ENCODE measurements at places on chromosomes 12 and 14. TPM values are rescaled to one million over a fixed set of nuclear protein-coding genes. Genes with fewer than 3 reads are reported as not detected.
A peak's percentile ranks its signal among the peaks of the same experiment; 100 is the strongest.

Gene ERO1A
- total RNA-seq: 73.3 TPM

- DNase-seq: no peak
These were observed at the start of gene PTCSC3 for GRCh38 chr14:36176524-36176923. Gene PTCSC3, minus strand, starts transcription at chr14:36176722.

DNA sequence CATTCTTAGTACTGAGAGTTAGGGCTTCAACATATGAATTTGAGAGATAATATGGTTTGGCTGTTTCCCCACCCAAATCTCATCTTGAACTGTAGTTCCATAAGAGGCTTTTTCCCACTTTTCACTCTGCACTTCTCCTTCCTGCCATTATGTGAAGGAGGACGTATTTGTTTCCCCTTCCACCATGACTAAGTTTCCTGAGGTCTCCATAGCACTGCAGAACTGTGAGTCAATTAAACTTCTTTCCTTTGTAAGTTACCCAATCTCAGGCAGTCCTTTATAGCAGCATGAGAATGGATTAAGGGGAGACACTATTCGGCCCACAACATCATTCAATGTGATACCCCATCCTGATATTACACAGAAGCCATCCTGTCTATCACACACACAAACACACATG lies 36.8 kb upstream of the ALG10B start:
- no peak for DNase-seq

Gene GPR137C
- total RNA-seq: 2.7 TPM

DNA sequence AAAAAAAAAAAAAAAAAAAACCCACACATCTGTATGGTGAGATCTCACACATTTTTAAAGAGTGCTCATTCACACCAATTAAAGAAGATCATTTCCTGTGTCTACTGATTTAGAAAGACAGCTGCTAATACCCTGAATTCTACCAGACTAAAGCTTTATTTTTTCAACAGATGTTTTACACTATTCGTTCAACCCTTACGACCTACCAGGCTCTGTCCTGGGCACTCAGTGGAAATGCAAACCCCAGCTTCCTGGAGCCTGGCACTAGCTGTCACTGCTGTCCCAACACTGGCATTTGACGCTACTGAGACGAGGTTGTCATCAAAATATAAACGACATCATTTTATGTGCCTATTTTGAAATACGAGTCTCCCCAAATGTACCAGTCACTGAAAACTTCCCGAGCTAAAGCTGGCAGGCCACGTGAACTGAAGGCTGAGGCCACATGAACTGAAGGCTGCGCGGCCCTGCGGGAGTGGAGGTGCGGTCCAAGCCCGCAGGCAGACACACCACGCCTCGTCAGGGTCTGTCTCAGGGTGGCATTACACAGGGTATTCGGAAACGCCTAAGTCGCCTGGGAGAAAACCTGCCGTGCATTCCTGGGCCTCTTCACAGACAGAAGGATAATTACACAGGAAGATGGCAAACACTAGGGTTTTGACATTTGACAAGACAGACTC lies 27.2 kb downstream of the SLC15A4 start:
- DNase-seq: no peak

Gene TNFRSF1A
- 34.3 TPM for total RNA-seq

DNA sequence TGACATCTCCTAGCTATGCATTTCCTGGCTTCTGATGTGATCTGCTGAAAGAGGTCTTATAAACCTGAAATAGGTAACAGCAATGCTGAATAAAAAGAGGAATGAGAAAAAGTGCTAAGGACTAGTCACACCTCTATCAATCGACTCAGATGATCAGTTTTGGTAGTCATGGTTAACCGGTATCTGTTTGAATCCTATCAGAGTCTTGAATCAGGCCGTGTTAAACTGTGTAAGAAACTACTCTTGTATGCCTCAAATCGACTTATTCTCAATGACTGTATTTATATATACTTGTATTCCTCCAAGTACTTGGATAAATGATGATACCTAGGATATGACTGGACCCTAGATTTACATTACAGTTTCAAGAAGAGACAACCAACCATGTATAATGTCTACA lies 10.8 kb upstream of the ISM2 start:
- DNase-seq: no peak

- no peak for DNase-seq
These were observed 363.4 kb upstream of the GARIN6 start for GRCh38 chr12:99284161-99284560.

- no peak for DNase-seq
These were observed 365.3 kb downstream of the NUAK1 start for GRCh38 chr12:105773471-105773870.

Gene P2RX2
- total RNA-seq: not detected

- DNase-seq: no peak
These were observed 10.5 kb upstream of the TMED10 start for GRCh38 chr14:75186953-75187352.

DNA sequence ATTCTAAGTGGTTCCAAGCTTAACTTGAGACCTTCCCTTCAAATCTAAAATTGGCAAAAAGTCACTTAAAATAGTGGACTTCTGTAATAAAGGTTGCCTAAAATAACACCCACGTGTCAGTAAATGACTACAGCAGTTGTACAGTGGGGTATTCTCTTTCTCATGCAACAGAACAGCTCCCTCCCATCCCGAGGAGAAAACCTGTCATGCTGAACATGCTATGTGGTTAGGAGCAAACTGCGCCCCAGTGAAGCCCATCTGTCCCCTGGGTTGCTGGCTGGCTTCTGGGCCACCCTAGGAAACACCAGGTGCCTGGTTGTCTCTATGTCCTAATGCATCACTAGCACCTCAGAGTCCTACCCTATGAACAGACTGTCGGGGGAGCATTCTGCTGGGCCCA lies 2.7 kb downstream of the BTBD6 start:
- DNase-seq: no peak

- DNase-seq: no peak
These were observed 154.5 kb upstream of the FOXN3 start for GRCh38 chr14:89571491-89571890.

DNA sequence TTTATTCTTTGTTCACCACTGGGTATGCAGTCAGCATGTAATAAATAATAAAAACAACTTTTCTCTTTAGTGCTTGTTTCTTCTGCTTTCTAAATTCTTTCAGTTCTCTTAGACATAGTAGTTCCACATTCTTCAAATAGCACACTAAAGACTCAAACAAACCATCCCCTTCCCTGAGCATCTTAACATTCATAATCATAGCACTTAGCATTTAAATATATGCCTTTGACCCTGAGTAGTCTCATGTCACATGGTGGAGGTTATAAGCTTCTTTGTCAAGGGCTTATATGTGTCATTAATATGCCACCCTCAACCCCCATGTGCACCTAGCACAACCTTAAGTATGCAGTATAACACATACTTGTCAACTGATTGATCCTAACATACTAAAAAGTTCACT lies 212.7 kb downstream of the PHLDA1 start:
- no peak for DNase-seq

Gene NKX2-1
- not detected for total RNA-seq

Gene DCP1B
- total RNA-seq: 10.6 TPM

GRCh38 chr12:88816201-88816600 lies 235.9 kb upstream of the KITLG start:
- DNase-seq: no peak

GRCh38 chr12:67816269-67816668 lies 167.7 kb downstream of the DYRK2 start:
- no peak for DNase-seq

- no peak for DNase-seq
These were observed 204.0 kb downstream of the GRIN2B start for GRCh38 chr12:13777374-13777773.

DNA sequence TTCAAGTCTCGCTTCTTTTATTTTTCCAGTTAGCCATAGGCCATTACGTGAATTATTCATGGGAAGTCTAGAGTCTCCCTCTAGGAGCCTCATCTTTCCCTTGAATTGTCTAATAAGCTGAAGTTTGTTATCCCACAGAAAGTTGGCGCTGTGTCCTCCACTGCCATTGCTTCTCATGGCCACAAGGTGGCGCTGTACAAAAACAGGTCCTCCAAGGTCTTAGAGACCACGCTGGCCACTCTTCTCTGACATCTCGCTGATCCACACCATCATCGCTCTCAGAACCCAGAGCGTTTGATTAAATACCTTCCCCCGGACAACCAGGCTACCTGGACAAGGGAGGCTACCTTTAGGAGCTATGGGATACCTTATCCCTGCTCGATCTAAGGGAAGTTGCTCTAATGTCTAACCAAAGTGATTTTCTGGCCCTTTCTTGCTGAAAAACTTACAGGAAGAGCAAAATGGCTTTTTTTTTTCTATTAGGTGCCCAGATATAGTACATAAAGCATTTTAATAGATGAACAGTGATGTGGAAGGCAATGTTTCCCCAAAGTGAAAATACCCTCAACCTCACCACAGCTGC lies 110.0 kb downstream of the CCDC60 start:
- DNase-seq: peak; percentile 76

Gene SMIM41
- not detected for total RNA-seq

Gene HELB
- 20.4 TPM for total RNA-seq

DNA sequence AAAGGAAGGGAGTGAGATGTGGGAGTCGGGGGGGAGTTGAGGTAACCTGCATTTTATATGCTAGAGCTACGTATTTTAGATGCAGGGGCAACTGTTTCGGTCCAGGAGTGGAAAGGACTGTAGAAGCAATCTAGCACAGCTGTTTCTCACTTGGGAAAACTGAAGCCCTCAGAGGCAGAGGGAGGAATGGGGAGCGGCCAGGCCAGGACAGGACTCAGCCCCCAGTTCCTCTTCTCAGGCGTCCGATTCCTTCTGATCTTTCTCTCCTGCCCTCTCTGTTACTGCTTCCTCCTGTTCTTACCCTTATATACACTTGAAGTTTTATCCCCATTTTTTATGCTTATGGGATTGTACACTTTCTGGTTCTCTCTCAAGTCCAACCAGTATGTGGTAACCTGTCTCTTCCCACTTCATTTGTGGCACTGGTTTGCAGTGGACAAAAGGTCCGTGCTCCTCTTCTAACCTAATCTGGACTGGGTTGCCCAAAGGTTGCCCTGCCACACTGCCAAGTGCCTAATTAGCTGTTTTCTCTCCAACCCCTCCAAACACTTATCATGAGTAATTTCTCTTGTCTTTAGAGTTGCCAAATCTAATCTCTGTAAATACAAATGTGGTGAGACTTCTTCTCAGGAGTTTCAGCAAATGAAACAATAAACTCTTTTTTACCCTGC lies 16.2 kb downstream of the LPCAT3 start:
- DNase-seq: no peak

DNA sequence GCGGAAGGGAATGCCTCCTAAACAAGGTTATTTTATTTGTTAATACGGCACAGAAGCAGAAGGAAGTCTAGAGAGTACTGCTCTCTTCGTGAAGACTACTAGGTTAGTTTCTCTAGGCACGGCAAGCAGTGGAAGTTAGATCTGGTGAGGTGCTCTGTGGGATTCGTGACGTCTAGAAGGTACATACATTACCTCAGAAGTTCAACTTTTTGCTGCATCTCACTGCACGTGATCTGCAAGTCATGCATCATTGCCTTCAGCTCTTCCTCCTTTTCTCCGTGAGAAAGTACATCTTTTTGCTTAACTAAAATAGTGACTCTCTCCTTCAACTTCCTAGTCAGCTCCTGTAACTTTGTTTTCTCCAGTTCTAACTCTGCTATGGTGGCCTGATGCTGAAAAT lies 74.7 kb downstream of the NIN start:
- no peak for DNase-seq

Gene LALBA
- not detected for total RNA-seq

GRCh38 chr14:104865081-104865630 lies at the start of gene CEP170B:
Gene CEP170B, plus strand, starts transcription at chr14:104865268. Its CDS starts 3,183 bp downstream, at chr14:104868451.
- DNase-seq: no peak

- peak; percentile 63 for DNase-seq
These were observed 33.3 kb upstream of the INF2 start for GRCh38 chr14:104656014-104656714.

- DNase-seq: no peak
These were observed 86.8 kb downstream of the DERA start for GRCh38 chr12:15997910-15998309.

- peak; percentile 95 for DNase-seq
These were observed 52.3 kb downstream of the IRAK3 start for GRCh38 chr12:66241061-66242043.

Gene KLHL33
- total RNA-seq: not detected

Gene SERPINA1
- not detected for total RNA-seq

GRCh38 chr14:97218274-97218673 lies 421.1 kb downstream of the VRK1 start:
- no peak for DNase-seq

Gene ARG2
- 8.6 TPM for total RNA-seq

GRCh38 chr14:63459738-63460137 lies 83.4 kb downstream of the PPP2R5E start:
- no peak for DNase-seq

Gene RERGL
- not detected for total RNA-seq

Gene SLCO1B1
- not detected for total RNA-seq

DNA sequence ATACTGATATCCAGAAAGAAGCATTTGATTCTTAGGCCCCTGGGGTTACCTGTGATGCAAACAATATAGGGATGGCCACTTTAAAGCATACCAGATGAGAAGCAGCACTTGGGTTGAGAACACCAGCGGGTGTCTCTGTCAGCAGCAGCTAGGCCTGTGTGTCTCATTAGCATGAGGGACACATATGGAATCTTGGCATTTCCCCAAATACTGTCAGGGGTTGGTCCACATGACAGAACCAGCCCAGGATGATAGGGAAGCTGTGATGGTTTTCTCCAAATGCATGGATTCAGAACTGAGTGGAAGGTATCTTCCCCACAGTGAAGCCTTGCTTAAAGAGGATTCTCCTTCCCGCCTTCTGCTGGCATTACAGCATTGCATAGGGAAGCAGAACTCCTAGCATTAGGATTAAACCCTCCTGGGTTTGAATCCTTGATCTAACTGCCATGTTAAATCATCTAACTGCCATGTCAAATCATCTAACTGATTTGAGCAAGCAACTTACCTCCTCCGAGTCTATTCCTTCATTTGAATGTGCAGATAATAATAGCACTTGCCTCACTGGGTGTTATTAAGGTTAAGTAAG lies 111.5 kb upstream of the WSCD2 start:
- no peak for DNase-seq

DNA sequence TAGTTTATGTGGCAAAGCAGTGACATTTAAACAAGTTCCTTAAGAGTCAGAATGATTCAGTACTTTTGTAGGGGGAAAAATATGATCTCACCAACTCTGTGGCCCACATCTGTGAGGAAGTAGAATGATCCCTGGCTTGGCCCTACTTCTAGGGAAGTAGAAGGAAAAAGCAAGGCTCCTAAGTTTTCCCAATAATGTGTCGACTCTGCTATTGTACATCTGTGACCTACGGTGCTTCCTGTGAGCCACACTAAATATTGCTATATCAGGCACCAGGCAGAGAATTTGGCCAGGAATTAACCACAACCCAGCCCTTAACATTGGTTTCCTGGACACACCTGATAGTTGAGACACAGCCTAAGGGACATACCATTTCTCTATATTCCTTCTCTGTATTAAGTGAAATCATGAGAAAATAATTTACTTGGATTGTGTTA lies 9.3 kb upstream of the NID2 start:
- no peak for DNase-seq

Measured in SJCRH30 (cell line).